ENCODE measurements at places on chromosomes 3 and 15.

DNA sequence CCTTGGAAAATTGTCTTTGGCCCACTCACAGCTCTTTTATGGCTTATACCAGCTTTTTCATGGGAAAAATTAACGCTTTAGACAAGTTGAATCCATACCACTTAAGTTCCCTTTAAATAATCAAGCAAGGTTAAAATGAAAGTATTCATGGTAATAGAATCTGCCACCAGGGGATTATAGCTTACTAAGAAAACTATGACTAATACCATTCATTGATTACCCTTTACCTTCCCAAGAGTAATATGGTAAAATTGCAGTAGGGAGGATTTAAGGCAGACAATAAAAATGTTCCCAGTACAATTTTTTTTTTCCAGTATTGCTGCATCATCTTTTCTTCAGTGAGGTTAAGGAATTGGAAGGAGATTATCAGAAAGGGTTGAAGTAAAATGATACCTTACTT, 641.1 kb upstream of the NAALADL2 start:
- DNase-seq, result no peak

GRCh38 chr15:101013201-101013550, 94.0 kb downstream of the LRRK1 start:
- DNase-seq, result no peak

GRCh38 chr3:100361897-100362296, 27.3 kb downstream of the NIT2 start:
- DNase-seq, result no peak

- no peak for DNase-seq
Measured at GRCh38 chr3:109356442-109357155, 19.3 kb upstream of the DPPA4 start.

DNA sequence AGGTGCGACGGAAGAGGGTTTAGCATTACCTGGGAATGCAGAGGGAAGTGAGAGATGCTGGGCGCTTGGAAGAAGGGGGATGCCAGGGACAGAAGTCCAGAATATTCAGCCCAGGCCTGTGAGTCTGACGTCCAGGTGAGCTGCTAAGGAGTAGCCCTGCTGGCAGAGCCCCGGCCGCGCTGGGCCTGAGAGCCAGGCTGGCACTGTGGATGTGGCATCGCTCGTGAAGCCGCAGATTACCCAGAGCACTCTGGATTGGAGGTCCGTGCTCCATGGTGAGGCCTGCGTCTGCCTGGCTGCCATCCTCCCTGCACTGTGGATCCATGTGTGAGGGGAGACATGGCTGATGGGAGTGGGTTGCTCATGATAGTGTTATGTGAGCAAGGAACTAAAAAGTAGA, 14.5 kb downstream of the MAN2A2 start:
- no peak for DNase-seq

GRCh38 chr15:63491979-63492378, 12.4 kb upstream of the USP3 start:
- DNase-seq, result no peak

GRCh38 chr15:53746101-53746500, 13.4 kb downstream of the WDR72 start:
- no peak for DNase-seq
